Calu3 (cell line): ENCODE measurements at places on chromosomes 6 and 20. TPM values are rescaled to one million over a fixed set of nuclear protein-coding genes. Genes with fewer than 3 reads are reported as not detected.

GRCh38 chr20:56414842-56415765 lies 3.0 kb downstream of the CASS4 start:
- H3K27me3 ChIP-seq: no peaks in the 10 kb centered on the region
- H3K36me3 ChIP-seq: no peaks in the 10 kb centered on the region
- H3K4me3 ChIP-seq: no peak overlapping the region
- no peak for DNase-seq
- no peak overlapping the region for H3K27ac ChIP-seq

- DNase-seq: peak; percentile 81
- H3K27me3 ChIP-seq: no peaks in the 10 kb centered on the region
- peaks cover 65% of the 10 kb centered on the region for H3K36me3 ChIP-seq
These were observed 580 bp downstream of the VEGFA start for GRCh38 chr6:43770372-43771209.

Gene DACT2
- total RNA-seq: not detected in 2 replicates

DNA sequence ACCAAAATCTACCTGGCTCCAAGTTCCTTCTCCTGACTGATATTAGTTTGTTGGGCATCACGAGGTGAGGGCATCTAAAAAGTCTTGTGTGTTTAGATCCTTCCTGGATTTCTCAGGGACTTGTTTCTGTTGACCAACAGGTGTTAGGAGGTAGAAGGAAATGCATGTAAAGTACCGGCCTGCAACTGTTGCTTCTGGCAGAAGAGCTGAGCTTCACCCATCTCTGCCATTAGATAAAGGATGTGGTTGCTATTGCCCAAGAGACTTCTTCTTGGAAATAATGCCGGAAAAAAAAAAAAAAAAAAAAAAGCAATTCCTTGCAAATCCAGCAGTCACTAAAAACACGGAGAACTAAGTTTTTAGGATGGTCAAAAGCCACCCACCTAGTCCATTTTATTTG lies 303.1 kb downstream of the CDH26 start:
- peaks cover 17% of the 10 kb centered on the region for H3K4me1 ChIP-seq
- no peak for DNase-seq
- H3K27me3 ChIP-seq: peaks cover 10% of the 10 kb centered on the region
- H3K36me3 ChIP-seq: no peaks in the 10 kb centered on the region

- DNase-seq: no peak
- H3K4me3 ChIP-seq: no peak overlapping the region
- H3K27me3 ChIP-seq: peaks cover 83% of the 10 kb centered on the region
- no peaks in the 10 kb centered on the region for H3K36me3 ChIP-seq
- no peak overlapping the region for H3K27ac ChIP-seq
- H3K4me1 ChIP-seq: no peaks in the 10 kb centered on the region
These were observed 239.9 kb downstream of the TSHZ2 start for GRCh38 chr20:53212018-53212417.

DNA sequence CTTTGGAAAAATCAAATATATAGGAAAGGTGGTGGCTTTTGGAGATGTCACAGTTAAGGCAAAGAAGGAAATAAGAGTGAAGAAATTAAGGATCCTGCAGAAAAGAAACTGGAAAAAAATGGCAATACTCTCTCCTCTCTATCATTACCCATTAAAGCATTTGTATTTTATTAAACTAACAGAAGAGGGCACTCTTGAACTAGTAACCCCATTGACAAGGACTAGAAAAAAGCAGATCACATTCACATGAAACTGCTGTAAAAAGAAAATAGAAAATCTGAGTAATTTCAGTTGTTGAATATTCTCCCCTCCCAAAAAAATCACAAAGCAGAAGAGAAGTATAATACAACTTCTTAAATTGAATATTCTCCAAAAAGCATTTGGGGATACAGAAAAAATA lies 104.1 kb upstream of the SLC35B3 start:
- no peaks in the 10 kb centered on the region for H3K4me1 ChIP-seq
- DNase-seq: no peak

Gene NINL
- total RNA-seq: 8.5 and 9.1 TPM in 2 replicates

Gene LY86
- total RNA-seq: not detected in 2 replicates

GRCh38 chr6:96086745-96087144 lies 71.0 kb downstream of the FUT9 start:
- no peak overlapping the region for H3K27ac ChIP-seq
- H3K4me1 ChIP-seq: peaks cover 21% of the 10 kb centered on the region

Gene ADGRF4
- 7.3 and 8.0 TPM in 2 replicates for total RNA-seq

GRCh38 chr20:25318471-25319240 lies 70.8 kb downstream of the PYGB start:
- DNase-seq: no peak
- no peak overlapping the region for H3K27ac ChIP-seq
- H3K27me3 ChIP-seq: no peaks in the 10 kb centered on the region
